ENCODE measurements at places on chromosomes 12 and 14.

GRCh38 chr14:31128601-31129526 lies 78.7 kb downstream of the HECTD1 start:
- no peak for DNase-seq

GRCh38 chr14:105876158-105876557 lies 349.8 kb downstream of the TMEM121 start:
- DNase-seq, result no peak

DNA sequence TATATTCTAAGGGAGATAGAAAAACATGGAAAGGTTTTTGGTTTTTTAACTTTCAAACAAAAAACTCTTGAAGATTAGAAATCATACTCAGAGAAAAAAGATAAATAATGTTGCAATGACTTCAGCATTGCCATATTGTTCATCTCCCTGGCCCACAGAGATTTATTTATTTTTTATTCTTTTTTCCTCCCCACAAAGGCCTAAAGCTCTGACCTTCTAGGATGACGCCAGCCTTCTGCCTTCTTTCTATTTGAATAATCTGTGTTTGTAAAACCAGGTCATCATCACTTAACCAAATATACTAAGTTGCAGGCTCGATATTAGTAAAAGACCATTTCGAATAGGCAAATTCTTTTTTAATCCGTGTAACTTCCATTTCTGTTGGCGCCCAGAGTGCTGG lies 4.4 kb upstream of the DCP1B start:
- no peak for DNase-seq

- DNase-seq, result no peak
These were observed 74.9 kb downstream of the CRADD start for GRCh38 chr12:93751864-93752610.

DNA sequence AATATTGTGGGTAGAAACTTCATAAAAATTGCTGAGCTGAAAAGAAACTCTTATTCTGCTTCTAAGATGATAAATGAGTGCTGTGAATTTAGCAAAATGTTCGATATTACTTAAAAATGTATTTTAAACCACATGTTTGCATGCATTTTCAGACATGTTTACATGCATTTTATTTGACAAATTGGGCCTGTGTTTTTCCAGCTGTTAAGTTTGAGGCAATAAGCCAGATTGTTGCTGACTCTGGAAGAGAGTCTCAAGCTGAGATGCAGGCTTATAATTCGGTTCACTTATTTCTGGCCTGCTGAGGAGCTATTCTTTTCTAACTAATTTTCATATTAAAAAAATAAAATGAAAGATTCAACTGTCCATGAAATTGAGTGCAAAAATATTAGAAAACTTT lies 110.1 kb downstream of the SYNE2 start:
- DNase-seq, result no peak

GRCh38 chr12:106580671-106581508 lies 1.9 kb upstream of the RFX4 start:
- DNase-seq, result no peak

DNA sequence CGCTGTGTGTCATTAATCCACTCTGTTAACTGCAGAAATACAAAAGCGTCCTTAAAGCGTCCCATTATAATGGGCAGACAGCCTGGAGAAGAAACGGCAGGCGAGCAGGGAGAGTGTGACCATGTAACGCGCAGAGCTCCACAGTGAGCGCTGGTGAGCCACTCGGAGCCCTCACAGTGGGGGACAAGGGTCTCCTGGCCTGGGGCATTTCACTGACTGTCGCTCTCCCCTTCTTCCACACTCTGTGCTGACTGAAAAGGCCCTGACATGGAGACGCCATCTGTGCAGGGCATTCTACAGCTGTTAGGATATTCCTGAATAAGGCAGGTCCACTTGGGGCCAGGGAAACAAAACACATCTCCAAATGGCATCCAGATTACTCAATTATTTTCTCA lies 24.2 kb downstream of the CCDC92 start:
- no peak for DNase-seq

DNA sequence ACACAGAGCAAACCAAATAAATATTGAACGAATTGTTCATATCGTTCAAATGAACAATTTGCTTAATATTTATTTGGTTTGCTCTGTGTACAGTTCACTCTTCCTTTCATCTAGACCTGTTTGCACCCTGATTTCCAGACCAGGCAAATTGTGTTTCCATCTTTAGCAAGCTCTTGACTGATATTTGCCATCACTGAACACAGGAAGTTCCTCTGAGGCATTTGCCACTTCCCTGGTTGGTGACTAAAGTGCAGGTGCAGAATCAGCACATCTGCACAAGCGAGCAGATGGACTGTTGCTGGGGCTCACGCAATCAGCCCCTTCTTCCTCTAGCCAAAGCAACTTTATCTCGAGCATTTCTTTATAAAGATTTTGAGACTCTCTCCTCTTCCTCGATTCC lies 112.9 kb downstream of the DAAM1 start:
- no peak for DNase-seq

DNA sequence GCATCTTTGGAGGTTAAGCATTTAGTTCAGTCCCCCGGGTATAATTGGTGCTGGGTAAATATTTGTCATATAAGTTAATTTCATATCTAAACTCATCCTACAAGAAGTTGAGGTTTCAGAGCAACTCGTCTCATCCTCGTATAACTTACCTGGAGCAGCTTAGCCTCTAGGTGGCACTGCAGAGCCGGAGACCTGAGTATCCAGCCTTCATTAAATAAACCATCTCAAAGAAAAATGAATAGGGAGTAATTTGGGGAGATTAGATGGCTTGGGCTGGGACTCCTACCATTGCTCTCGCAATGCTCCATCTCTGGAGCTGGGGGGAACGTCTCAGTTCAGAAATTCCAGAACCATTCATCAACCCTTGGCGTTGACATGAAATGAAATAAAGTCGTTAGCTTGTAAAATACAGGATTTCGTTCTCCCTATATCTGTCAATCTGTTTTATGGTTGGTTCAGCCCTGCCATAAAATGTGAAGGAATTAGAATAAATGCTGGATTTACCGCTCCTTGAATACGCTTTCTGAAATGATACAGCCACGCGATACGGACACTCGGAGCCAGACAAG lies 122.9 kb upstream of the TMEM132D start:
- no peak for DNase-seq

DNA sequence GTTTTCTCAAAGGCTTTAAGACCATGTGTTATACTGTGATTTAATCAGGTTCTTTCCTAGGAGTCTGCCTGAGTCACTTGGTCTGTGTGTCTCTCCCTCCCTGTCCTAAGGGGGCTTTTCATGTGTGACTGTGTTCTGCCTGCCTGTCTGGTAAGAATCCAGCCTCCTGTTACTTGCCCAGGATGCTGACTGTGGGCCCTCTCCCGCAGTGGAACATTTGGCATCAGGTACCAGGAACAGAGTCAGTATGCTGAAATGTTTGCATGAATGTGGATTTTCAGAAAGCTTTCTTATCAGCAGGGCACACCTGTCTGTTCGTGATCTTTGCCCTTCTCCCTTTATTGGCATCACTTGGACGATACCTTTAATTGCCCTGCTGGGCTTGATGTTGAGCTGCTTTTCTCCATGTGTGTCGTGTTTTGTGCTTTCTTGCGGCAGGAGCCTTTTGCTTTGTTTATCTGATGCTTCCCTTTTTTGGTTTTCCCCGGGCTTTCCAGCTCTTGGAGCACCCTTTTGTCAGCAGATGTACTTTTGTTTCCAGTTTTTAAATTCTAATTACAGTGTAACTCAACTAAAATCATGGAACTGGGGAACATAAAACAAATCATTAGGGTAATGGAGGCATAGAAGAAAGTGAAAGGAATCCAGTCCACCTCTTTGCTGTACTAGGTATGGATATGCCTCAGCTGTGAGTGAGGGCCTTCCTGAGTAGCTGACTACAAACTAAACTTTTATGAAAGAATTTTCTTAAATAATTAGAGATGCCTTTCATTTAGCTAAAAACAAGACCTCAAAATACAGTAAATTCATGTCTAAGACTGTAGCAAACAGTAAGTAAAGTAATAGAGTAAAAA lies 72.5 kb downstream of the TRAF3 start:
- DNase-seq, result no peak

DNA sequence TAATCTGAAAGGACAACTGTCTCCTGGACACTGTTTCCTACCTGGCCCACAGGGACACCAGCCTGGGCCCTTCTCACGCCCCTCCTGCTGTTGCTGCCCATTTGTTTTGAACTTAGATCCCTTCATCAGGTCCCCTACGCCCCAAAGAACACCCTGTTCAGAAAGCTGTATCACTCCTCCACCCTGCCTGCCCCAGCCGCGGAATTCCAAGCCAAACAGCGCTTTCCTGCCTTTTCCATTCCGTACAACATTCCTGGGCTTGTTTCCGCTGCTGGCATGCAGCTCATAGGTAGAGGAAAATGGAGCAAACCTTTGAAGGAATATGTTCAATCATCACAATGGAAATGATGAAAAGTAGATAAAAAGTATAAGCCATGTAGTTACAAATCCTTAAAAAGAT lies 12.8 kb upstream of the GSG1 start:
- DNase-seq, result no peak

DNA sequence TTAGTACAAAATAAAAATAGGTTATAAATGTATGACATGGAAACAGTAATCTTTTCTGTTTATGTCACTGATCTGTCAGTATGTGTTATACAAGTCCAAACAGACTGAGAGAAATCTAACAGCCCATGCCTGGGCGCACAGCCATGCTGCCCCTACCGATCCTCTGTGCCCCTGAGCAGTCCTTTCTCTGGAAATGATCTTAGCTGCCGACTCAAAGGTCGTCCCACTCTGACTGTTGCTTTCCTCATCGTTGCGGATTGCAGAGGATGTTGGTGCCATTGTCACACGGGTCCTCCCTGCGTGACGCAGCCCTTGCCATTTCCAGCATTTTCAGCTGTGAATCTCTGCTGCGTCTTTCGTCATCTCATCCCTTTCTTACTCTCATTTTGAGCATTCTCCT lies 82.9 kb upstream of the DYNC1H1 start:
- no peak for DNase-seq

DNA sequence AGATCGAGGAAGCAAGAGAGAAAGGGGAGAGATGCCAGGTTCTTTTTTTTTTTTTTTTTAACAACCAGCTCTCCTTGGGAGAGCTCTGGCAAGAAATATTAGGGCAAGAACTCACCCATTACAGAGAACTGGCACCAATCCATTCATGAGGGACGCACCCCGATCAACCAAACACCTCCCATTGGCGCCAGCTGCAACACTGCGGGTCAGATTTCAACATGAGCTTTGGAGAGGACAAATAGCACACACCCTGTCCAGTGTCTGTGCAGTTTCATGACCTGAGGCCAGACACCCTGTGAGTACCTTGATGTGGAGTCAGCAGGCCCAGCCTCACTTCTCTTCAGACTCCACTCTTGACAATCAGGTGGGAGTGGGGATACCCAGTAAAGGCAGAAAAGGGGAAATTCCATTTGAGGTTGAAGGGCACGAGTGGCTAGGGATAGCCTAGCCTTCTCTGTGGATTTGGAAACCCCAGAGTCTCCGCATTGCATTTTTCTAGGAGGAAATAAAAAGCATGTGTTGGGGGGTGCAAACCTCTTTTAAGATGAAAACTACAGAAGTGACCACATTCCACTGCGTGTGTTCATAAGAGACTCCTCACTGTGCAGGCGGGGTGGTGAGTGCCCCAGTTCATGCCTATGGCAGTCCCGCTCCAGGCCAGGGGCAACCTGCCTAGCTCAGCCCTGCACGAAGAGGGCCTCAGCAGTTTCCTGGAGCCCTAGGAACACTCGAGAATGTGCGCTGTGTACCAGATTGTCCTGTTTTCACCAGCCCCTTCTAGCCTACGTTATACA lies 42.4 kb upstream of the GPATCH2L start:
- DNase-seq, result no peak

GRCh38 chr12:32828552-32828951 lies 68.0 kb downstream of the PKP2 start:
- DNase-seq, result no peak

DNA sequence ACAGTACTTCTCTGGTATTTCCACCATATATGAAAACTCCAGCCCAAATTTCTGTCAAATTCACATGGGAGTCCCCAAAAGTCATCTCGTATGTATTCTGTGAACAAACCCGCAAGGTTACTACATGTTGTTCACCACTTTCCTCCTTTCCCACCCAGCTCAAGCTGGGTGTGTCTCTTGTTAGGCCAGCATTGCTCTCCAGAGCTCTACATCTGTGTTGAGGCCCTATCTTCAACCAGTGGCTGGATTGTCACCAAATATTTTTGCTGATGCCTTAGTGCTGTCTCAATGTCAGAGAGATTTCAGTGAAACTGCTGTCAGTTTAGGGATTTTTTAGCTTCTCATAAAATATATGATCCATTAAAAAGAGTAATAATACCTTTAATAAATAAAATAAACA lies 230.9 kb downstream of the BTG1 start:
- no peak for DNase-seq

- DNase-seq, result no peak
These were observed 12.1 kb downstream of the ZFHX2 start for GRCh38 chr14:23539248-23540140.

DNA sequence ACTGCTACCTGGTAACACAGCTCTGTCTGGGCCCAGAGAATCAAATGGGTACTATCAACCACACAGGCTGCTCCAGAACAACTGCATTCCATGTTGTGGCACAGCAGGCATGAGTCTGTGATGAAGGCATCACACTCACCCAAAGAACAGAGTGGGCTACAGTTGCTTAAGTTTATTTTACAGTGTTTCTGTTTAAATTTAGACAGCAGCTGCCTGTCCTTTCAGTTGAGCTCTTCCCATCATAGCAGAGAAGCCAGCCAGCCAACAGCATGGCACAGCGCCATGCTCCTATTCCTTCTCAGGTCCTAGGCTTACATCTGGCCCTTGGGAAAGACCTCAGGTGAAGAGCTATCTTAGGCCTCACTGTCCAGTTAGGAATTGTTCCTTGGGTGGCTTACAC lies 147.0 kb upstream of the FRMD6 start:
- no peak for DNase-seq

DNA sequence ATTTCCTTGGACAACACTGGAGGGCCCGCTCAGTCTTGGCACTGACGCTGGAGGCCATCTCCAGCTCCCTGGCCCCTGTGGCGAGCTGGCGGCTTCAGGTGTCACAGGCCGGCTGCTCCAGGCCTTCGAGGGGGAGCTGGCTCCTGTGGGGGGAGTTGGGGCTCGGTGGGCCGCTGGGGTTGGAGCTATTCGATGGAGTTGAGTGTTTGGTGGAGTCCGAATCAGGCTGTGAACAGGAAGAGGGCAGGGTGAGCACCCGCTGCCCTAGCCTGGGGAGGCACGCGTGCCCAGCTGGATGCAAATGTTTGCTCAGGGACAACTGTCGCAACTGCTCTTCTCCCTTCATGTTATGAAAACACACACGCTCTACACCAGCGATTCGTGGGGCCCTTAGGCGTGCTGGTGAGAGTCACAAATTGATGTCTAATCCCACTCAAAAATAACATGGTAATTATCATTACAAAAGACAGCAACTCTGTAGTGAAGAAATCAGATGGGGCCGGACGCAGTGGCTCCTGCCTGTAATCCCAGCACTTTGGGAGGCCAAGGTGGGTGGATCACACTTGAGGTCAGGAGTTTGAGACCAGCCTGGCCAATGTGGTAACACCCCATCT lies 11.3 kb downstream of the AMN start:
- no peak for DNase-seq

All from vagina (tissue), 2 donors.